Cardiac fibroblast (primary cell): ENCODE measurements at places on chromosomes 4 and X.

DNA sequence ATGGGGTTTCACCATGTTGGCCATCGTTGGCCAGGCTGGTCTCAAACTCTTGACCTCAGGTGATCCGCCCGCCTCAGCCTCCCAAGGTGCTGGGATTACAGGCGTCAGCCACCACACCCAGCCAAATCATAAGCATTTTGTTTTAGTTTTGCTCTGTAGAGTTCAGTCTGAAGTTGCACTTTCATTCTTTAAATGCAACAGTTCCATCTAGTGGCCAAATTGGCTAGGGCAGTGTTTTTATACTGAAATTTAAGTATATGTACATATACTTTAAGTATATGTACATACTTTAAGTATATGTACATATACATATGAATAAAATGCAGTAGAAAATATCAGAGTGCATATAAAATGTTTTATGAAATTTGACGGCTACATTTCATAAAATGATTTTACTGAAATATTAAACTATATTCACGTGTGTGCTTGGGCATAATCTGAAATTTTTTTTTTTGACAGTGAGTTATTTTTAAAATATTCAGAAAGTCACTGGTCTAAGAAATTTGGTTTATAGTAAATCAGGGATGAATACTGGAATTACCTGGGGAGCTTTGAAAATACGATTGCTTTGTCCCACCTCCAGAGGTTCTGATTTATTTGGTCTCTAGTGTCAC, 145.5 kb downstream of the NWD2 start:
- peak; percentile 61 for DNase-seq

GRCh38 chr4:4559596-4559995, 17.7 kb upstream of the STX18 start:
- DNase-seq, result no peak

GRCh38 chrX:44957848-44958247, 84.9 kb downstream of the KDM6A start:
- no peak for DNase-seq

DNA sequence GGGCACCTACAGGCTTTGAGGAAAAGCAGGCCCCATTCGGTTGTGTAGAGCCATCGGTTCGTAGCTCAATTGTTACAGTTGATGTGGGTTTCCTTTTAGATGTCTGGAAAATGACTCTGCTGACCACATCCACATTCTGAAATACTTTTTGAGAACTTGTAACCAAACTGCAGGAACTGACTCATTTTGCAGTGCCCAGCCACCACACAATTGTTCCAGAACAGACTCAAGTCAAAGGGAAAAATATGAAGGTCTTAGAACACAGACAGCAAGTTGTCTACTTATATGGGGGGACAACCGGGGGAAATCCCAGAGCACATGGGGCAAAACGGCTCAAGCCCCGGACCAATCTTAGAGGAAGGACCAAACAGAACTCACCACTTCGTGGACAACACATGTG, 557.6 kb upstream of the DIPK2B start:
- DNase-seq, result peak; percentile 77

DNA sequence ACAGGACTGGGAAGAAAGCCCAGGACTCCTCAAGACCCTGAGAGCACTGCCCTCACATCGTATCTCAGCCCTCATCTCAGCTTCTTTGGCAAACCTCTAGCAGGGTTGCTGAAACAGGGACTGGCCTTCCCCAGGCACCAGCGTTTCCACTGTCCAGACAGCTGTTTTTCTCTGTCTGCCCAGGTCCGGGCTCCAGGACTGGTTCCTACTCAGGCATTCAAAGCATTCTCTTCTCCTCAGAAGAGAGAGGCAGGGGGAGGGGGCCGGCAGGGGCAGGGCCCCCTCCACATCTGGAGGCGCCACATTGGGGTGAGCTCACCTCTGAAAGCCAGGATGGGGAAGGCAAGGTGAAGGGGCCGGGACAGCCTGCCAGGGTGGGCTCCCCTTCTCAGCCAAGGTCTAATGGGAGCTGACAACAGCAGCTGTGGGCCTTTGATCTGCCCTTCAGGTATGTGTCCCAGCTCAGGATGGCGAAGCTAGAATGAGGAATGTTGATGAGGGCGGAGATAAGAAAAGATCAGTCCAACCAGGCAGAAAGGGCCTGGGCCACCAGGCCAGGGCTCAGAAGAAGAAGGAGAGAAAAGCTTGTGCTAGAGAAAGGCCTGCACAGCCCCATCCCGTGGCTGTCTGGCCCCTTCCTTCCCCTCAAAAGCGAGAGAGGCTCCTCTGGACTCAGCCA, 60.4 kb downstream of the PJA1 start:
- no peak for DNase-seq

- peak; percentile 66 for DNase-seq
Observed at GRCh38 chr4:24278693-24279092, 305.7 kb downstream of the DHX15 start.

DNA sequence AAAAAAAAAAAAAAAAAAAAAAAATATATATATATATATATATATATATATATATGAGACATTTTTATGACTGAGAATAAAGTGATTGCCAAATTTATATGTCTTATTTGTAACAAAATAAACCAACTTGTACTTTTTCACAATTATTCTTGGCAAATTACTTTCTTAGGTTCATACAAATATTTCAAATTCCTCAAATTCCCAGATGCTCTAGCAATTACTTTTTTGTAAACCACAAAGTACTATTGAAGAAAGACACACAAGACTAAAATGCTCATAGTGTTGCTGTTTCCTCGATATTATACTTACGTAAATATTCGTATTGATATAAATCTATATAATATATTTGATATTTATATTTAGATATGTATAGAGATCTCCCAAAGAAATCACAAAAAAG, 390.0 kb downstream of the FAT4 start:
- DNase-seq, result peak; percentile 80

DNA sequence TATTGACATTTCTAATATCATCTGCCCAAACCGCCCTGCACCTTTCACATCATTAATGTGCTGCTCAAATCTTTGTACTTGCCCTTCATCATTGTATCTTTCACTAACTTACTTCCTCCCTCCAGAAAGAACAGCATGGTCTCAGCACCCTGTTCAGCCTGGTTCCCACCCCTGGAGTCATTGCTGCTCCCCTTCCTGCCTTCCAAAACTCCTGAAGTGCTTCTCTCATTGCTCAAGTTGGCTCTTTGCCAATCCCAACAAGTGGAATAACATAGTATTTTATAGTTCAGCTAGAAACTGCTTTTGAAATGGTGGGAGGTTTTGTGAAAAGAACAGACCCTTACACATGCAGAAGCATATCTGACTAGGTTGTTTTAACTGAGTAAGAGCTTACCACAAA, 14.0 kb upstream of the TTC29 start:
- DNase-seq, result no peak

- DNase-seq, result peak; percentile 50
Observed at GRCh38 chrX:134623293-134624045, 34.8 kb downstream of the PLAC1 start.

- DNase-seq, result peak; percentile 57
Observed at GRCh38 chr4:123110685-123111084, 188.3 kb upstream of the NUDT6 start.

DNA sequence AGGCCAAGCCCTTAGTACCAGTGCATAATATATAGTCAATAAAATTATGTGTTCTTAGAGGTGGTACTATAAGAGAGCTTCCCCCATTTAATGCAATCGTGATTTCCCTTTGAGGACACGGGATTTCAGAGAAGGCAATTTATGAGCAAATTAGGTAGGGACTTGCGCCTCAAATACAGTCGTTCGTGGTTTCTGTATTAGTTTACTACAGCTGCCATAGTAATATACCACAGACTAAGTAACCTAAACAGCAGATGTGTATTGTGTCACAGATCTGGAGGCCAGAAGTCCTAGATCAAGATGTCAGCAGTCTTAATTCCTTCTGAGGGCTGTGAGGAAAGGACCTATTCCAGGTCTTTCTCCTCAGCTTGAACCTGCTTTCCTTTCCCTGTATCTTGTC, 1.5 kb upstream of the PUDP start:
- no peak for DNase-seq

GRCh38 chr4:11042760-11043159, 358.2 kb upstream of the CLNK start:
- no peak for DNase-seq

- DNase-seq, result peak; percentile 57
Observed at GRCh38 chr4:70559211-70559830, 32.7 kb upstream of the AMBN start.

DNA sequence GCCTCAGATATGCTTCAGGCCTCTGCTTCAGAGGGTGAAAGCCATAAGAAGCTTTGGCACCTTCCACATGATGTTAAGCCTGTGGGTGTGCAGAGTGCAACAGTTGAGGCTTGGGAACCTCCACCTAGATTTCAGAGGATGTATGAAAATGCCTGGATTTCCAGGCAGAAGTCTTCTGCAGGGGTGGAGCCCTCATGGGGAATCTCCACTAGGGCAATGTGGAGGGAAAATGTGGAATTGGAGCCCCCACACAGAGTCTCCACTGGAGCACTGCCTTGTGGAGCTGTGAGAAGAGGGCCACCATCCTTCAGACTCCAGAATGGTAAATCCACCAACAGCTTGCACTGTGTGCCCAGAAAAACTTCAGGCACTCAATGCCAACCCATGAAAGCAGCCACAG, 35.2 kb downstream of the TLR10 start:
- no peak for DNase-seq
